NCI-H1436 treated with DMSO at 0.1 percent for 48 hours (cell line): ENCODE measurements at places on chromosomes 3 and 15.

DNA sequence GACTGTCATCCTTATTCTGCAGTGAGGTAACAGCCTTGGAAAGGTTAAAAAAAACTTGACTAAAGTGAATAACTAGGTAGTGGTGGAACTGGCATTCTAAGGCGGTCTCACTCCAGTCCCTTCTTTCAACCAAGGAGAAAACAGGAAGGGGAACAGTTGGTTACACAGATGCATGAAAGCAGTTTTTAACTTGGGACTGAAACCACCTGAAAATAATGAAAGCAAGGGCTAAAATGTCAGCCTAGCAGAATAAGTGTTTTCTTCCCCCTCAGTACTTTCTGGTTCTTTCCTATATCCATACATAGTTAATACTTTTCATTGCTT lies 748 bp upstream of the AVEN start:
- DNase-seq = no peak

GRCh38 chr3:58411036-58411435 lies 22.6 kb downstream of the PDHB start:
- no peak for DNase-seq

DNA sequence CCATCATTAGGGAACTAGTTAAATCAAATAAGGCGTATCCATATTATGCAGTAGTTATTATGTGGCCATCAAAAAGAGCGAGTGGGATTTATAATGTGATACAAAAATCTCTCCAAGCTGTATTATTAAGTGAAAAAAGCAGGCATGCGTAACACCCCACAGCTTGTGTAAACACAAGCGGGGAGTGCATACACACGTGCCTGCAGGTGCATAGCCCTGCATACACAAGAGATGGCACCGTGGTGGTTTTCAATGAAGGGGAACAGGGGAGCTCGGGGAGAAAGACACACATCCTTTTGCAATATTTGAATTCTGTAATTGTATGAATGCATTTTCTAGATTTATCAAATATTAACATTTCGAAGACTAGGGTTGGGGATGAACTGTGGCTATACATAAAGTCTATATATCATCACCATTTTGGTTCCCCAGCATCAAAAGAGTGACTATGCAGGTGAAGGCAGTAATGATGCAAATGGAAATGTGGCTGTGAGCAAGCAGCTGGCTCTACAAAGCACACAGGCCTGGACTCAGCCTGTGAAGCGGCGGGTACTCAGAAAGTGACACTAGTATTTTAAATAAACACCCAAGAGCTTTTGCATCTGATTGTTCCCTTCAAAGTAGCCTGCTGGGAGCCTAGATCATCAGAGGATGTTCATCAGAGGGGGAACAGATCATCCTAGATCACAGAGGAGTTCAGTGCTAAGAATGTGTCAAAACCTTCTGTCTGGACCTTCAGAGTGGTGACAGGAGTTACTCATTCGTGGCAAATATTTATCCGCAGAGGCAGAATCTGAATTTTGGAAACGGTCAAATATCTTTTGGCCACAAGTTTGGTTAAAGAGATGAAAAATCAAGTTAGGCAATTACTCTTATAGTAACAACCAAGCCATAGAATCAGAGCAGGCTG lies 9.4 kb upstream of the KIF7 start:
- DNase-seq = no peak

GRCh38 chr3:170876537-170876936 lies 6.5 kb upstream of the RPL22L1 start:
- DNase-seq = no peak

DNA sequence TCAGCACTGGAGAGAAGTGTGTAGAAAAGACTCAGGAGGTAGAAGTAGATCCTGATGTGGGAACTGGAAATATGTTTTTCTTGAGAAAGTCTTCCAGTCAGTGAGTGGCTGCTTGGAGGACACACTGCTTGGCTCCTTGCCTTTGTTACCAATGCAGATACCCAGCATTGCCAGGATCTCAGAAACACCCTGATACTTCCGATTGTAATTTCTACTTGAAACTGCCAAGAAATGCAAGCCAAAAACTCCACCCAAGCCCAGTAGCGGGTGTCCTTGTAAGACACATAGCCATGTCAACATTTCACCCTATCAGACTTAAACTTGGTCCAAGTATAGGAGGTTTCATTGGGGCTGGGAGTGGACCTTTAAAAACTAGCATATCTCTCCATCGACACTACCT lies 141.8 kb downstream of the ALDH1A2 start:
- DNase-seq = no peak

GRCh38 chr3:38227989-38228388 lies 37.6 kb upstream of the SLC22A13 start:
- DNase-seq = no peak

- DNase-seq = no peak
Measured at GRCh38 chr15:61687651-61688050, 372.6 kb downstream of the VPS13C start.

DNA sequence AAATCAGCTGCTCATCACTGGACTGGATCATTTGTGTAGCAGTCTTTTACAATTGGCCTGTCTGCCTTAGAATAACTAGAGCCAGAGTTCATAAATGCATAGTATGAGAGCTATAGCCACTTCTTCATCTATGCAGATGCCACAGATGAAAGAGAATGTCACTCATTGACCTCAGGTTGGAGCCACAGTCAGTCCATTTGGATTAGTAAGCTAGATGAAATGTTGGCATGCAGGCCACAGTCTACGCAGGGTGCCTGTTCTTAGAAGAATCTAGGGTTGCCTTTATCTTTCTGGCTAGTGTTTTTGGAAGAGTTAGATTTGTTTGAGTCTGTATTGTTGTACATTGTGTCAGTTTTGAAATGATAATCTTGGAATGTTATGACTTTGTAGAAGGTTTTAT lies 25.4 kb upstream of the EDEM1 start:
- DNase-seq = no peak

DNA sequence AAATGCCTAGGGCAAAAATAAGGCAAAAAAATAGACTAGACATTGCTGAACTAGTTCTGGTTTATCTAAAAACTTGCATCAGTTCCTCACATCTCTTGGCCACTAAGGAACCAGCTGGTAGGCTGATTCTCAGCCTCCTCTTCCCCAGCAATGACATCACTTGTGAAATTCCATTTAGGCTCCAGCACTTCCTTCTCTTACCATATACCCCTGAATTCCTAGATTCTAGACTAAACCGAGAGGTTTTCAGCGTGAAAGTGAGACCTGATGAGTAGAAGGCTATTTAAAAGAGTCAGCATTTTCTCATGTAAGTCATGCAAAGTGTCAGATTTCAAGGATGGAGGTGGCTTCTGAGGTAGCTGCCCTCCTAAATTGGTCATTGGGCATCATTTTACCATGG lies 247.1 kb upstream of the CDIN1 start:
- no peak for DNase-seq

DNA sequence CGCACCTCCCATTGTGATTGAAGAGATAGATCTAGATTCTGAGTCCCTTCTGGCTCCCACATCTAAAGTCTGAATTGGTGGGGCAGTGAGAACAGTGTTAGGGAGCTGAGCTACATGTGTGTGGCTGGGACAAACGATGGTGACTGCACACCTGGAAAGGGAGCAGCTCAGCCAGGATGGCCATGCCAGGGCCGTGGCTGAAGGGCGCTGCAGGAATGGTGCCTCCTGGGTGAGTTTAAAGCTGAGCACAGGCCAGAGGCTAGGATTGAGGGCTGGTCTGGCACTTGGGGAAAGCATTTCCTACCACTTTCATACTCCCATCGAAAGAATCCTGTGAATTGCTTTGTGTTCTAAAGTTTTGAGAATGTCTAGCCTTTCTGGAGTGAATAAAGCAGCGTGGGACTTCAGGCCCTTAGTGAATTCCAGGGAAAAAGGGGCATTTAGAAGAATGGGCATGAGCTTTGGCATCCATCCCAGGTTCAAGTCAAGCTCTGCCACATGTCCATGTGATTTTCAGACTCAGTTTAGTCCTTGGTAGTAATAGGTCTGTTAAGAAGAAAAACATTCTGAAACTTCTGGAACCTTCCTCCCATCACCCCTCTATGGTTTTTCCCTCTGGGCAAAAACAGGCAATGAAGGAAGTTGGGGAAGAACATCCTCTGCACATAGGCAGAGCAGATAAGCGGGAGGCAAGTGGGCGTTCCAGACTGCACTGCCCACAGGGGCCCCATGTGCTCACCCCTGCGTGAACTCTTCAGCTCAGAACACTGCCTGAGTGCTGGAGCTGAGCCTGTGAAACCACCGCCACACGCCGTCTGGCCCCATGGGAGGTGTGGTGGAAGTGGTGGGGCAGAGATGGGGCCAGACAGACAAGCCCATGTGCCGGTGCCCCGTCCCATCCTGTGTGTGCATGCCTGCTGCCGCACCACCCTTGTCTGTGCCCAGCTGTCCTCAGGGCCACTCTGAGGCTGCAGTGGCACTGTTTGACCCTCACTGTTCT lies 12.9 kb upstream of the CPNE9 start:
- no peak for DNase-seq

DNA sequence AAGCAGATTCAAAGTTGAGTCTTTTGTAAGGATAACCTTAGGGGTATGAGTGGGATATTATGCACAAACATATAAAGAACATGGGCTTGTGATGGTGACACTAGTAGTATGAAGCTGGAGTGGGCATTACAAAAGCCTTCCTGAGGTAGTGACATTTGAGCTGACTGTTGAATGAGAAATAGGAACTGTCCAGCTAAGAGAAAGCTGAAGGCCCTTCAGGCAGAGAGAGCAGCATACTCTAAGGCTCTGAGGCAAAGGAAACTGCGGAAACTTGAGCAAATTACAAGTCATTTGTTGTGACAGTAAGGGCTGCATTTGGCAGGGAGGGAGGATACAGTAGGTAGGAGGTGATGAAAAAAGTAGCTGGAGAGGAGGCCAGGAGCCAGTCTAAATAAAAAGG lies 190.7 kb upstream of the CD96 start:
- no peak for DNase-seq

DNA sequence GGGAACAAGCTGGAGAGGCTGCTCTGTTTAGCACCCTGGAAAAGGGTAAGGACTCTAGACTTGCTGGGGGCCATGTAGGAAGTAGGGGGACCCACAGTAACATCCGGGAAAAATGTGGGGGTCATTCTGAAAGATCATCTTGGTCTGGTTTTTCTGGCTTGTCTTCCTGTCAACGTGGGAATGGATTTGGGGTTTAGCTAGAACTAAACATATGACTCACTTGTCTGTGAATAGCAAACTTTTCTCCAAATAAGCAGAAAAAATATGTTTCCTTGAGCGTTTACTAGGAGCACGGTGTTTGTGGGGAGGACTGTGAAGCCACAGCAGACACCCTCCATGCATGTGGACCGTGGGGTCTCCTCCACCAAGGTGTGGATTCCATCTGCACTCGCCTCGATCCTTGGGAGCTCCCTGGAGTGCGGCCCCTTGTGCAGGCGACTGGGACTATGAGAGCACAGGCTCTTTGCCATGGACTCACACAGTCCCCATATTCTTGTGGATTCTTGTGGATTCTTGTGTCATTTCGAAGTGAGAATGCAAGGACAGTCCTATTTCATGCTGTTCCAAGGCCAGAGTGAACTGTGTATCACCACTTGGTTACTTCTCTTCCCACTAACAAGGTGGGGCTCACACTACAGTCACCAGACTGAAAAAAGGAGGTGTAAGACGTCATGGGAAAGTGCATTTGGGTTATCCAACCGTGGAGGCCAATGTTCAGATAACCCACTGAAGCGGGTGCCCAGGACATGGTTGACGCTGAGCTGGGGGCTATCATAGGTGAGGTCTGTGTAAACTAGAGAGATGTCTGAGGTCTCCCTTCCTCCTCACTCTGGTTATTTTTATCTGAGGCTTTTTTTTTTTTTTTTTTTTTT lies 25.5 kb downstream of the PGPEP1L start:
- no peak for DNase-seq

GRCh38 chr15:68345481-68345880 lies 67.9 kb downstream of the FEM1B start:
- no peak for DNase-seq

GRCh38 chr3:197368330-197368729 lies 69.9 kb upstream of the DLG1 start:
- DNase-seq = no peak

DNA sequence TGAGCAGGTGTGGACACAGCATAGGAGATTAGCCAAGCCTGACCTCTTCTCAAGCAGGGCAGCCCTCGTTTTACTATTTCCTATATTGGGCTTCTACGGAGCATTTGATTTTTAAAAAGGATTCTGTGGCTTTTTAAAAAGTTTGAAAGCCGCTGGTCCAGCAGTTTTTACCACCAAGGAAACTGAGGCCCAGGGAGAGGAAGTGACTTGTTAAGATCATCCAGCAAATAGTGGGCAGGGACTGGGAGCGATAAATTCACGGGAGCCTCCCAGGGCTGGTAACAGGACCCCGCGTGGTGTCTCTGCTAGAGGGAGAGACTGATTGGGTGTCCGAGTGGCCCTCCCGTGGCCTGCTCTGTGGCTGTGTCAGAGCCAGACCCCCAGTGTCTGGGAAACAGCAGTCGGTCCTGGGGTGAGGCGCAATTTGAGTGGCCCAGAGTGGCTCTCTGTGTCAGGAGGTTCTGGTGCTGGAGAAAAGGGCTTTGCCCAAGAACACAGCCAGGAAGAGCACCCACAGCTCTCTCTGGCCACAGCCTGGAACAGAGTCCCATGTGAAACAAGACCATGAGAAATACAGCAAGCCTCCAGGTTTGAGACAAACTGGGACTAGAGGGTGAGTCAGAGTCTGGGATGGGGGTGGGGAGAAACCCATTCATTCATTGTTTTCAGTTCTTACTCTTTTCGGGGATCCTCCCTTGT lies 4.2 kb downstream of the FURIN start:
- DNase-seq = no peak

DNA sequence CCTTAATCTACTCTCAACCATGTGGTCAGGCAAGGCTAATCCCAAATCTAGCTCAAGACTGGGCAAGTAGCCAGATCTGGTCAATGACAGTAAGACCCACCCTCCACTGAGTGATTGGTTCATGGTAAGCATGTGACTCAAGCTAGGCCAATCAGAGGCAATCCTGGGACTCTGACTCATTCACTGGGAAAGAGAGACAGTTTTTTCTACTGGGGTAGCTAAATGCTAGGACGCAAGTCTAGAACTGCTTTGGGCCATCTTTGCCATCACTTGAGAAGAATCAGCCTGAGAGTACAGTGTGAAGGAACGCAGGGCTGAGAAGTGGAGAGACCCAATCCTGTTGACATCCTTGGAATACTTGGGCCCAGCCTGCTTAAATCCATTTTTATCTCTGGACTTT lies 9.4 kb upstream of the RAD18 start:
- DNase-seq = no peak

- DNase-seq = no peak
Measured at GRCh38 chr3:18044971-18045880, 302.8 kb upstream of the TBC1D5 start.

- no peak for DNase-seq
Measured at GRCh38 chr3:35651426-35651825, 12.1 kb downstream of the ARPP21 start.
